ENCODE measurements at places on chromosomes 5 and 9.

- no peak for DNase-seq
Observed at GRCh38 chr9:98429613-98430012, 174.2 kb upstream of the TBC1D2 start.

GRCh38 chr5:95621839-95622629, 2.1 kb downstream of the GPR150 start:
- no peak for DNase-seq

GRCh38 chr9:130728721-130729120, 35.1 kb downstream of the EXOSC2 start:
- no peak for DNase-seq

- no peak for DNase-seq
Observed at GRCh38 chr5:93598091-93599000, 15.3 kb downstream of the NR2F1 start.

DNA sequence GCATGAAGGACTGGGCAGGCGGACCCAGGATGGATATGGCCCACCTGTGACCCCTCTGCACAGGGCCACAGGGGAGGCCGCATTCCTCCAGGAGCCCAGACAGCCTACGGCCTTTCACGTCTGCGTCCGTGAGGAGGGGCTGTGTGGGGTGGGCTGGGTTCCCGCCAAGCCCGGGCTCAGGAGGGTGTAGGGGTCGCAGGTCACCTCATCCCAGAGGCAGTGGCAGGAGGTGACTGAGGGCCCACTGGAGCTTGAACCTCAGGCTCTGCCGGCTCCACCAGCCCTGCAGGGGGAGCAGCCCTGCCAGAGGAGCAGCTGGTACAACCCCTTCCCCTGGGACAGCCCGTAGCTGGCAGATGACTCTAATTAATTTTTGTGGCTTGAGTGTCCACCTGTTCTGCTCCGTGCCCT, 40.7 kb upstream of the CACNA1B start:
- no peak for DNase-seq

DNA sequence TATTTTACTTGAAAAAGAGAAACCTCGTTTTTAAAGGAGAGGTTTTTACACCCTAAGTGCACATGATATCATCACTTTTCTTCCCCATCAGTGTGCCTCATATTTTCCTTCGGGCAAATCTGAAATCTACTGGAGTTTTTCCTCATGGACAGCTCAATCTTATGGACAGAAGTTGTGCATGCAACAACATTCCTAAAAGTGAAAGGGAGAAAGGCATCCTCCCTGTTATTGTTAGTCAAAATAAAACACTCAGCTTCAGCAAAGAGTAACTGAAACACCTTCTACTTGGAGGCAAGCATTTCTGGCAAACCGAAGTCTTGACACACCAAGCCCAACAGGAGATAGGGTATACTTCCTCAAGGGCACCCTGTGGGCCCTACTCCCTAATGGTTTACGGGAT, 217.9 kb downstream of the BNC2 start:
- no peak for DNase-seq

DNA sequence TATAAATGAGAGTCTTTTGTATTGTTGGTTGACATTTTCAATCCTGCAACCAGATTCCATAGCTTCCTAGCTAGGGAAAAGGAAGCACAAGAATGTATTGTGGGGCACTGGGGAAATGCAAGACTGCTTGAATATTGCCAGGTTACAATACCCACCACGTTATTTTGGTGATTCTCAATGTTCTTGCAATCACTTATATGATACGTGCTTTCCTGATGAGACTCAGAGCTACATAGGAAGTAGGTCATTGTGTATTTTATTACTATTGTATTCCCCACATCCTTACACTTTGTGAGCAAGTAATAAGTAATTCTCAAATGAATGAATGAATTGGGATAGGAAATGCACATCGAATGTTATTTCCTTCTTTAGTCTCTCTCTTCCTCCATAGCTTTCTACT, 217.1 kb upstream of the CD180 start:
- no peak for DNase-seq
